ENCODE measurements at places on chromosomes 11 and 22.

DNA sequence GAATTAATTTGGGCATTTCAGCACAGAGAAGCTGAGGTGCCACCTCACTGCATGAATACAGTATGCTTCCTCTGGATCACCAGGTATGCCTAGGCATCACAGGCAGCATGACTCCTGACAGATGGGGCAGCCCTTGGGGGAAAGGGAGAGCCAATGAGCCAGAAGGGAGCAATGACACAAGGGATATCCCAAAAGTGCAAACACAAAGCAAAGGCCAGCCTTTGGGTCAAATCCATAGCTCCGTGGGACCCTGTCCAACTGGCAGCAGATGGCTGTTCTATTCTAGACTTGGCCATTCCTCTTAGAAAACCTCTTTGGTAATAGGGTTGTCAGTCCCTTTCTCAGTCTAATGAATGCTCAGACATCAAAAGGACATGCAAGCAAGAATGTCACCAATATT is 73.3 kb downstream of the SERGEF start:
- no peak for DNase-seq

- no peak for DNase-seq
These were observed 3.0 kb downstream of the ARHGAP8 start for GRCh38 chr22:44755417-44755816.

DNA sequence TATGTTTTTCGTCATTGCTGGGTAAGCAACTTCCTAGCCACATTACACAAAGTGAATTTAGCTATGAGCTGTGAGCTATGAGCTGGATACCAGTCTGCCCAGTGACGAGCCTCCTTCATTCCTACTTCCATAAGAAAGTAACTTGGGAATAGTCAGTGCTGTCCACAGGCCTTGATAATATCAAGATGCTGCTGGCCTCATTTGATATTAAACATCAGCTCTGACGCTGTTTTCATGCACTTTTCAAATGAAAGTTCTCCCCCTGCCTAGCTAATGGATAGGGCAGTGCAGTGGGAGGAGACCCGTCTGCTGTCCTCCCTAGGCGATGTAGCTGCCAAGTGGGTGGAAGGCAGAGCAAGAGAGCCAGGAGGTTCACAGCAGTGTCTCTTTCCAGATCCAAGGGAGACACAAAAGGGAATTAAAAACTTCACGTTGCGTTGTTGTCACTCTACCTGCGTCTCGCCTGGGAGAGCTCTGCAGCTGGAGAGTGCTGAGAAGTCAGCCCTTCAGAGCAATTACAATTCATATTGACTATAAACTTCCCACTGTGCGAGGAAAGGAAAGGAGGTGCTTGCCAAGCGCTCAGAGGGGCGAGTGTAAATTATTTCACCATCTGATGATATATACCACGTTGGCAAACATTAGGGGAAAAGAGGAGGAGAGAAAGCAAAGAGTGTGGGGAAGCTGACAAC is 861.4 kb downstream of the NTM start:
- no peak for DNase-seq

GRCh38 chr22:40951795-40952605 is 822 bp downstream of the RBX1 start:
- DNase-seq, result no peak

GRCh38 chr11:97428247-97428790 is 1038.5 kb downstream of the JRKL start:
- no peak for DNase-seq

DNA sequence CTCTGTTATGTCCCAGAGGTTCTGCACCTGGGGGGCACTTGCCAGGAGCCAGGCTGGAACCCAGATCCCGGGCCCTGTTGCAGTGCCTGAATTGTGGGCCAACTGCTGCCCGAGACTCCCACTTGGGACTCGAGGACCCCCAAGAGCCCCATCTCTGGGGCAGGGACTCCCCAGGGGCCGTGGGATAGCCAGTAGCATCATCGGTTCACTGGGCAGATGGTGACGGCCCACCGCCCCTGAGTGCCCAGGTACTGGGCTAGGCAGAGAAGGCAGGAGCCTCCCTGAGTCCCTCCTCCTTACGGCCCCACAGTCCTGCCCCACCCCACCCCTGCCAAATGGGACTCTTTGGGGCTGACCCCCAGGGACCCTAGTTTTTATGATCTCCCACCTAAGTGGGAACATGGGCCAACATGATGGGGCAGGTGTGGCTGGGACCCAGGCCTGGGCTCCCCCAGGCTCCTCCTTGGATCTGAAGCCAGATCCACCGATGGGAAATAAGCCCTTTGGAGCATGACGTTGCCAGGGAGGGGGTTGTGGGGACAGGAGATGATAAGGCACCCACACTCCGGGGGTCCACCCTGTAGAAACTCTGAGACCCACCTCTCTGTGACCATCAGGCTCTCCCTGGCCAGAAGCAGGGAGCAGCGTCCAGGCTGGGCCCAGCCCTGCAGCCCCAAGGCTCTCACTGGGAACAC is 94.5 kb upstream of the FGF3 start:
- DNase-seq, result no peak

DNA sequence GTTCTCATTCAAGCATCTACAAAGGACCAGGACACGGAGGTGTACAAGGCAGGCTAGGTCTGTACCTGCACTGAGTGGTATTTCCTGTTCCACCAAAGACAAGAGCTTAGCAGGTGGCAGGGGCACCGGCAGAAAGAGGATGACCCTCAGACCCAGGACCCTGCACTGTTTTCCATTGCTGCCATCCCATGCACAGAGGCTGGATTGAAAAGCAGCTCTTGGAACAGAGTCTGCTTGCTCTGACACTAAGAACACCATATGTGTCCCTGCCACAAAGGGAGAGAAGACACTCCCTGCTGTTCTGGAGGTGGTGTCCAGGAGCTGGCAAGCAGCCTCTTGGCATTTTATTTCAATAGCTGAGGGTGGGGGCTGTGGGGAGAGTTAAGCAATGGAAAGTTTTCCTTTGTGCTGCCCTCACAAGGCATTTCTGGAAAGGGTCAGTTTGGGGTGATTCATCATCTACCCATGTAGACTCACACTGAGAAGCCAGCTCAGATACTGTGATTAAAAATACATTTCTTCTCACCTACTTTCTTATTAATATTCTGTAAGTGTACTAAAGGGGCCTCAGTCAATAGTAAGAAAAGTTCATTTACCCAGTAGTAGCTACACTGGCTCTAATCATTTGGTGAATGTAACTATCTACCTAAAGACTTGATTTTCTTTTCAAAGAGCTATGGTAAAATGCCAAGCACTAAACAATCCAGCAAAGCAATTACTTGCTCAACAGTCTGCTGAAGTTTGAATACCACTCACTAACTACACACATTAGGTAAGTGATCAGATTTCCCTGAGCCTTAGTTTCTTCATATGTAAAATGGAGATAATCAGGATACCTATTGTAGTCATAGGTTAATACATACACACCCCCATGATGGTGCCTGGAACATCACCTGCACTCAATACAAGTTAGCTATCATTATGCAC is 55.2 kb downstream of the SLC1A2 start:
- DNase-seq, result no peak

- no peak for DNase-seq
These were observed 143.2 kb upstream of the TRPC6 start for GRCh38 chr11:101726988-101727387.

GRCh38 chr11:67374571-67375281 is 1.3 kb upstream of the CLCF1 start:
- no peak for DNase-seq

GRCh38 chr11:123590296-123590912 is 64.0 kb downstream of the SCN3B start:
- no peak for DNase-seq

GRCh38 chr11:9169595-9170295 is 78.3 kb upstream of the SCUBE2 start:
- no peak for DNase-seq

- no peak for DNase-seq
These were observed at the start of gene MIOX for GRCh38 chr22:50486561-50487289. Gene MIOX, plus strand, starts transcription at chr22:50486859. Its CDS starts 39 bp downstream, at chr22:50486898.

- no peak for DNase-seq
These were observed 7.7 kb downstream of the SLC22A8 start for GRCh38 chr11:63007920-63008319.

GRCh38 chr11:70790671-70791300 is 392.5 kb downstream of the CTTN start:
- no peak for DNase-seq

GRCh38 chr11:111937461-111937769 is 272 bp downstream of the DIXDC1 start:
- DNase-seq, result no peak

GRCh38 chr11:86234831-86235461 is 9.6 kb upstream of the EED start:
- no peak for DNase-seq

DNA sequence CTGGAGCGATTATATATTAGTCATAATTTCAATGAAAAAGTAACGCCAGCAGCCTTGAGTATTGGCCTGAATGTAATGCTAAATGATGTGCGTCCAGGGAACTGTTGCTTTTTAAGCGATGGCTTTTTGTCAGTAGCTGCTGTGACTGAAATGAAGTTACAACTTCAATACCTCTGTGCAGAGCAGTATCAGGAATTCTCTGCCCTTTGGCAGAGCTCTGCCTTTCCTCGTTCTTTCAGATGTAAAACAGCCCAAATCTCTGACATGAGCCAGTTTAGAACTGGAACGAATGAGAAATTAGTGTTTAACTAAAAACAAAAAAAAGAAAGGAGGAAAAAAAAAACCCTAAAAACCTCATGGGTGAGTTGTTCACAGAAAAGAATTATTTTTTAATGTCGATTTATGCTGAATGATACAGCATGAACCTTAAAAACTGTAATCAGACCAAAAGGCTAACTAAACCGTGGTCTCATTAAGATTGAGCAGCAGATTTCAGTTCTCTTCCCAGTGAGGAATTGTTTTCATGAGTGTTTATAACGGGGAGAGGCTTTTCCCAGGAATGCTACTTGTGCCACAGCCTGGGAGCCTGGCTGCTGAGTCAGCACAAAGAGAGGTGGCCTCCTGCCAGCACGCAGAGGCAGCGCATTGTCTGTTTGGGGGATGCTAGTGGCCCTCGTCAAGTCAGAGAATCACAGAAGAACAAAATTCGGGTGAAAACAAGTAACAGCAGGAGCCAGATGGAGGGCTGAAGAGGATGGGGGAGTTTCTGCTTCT is 146.2 kb upstream of the RASSF10 start:
- no peak for DNase-seq

GRCh38 chr11:68038226-68038717 is 553 bp upstream of the TCIRG1 start:
- peak; percentile 50 for DNase-seq

- DNase-seq, result no peak
These were observed 12.7 kb downstream of the CD6 start for GRCh38 chr11:60984149-60984548.

DNA sequence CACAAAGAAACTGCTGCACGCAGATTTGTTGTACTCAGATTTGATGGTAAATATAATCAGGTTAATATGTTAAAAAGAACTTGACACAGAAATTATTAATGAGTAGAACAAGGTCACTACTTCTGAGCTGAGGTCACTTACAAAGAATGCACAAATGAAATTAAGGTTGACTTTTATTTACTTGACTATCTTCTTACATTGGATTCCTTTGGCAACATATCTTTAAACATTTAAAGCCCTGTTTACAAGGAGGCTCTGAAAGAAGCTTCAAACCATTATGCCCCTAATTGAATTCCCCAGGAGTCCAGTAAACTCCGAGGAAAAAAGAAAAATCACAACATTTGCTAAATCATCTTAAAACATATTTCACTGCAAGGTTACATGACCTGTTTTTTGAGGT is 245.5 kb downstream of the SOX6 start:
- no peak for DNase-seq

GRCh38 chr11:47411884-47412746 is 3.7 kb downstream of the SLC39A13 start:
- peak; percentile 50 for DNase-seq

- DNase-seq, result no peak
These were observed 119.7 kb downstream of the GGTLC2 start for GRCh38 chr22:22764085-22764484.

DNA sequence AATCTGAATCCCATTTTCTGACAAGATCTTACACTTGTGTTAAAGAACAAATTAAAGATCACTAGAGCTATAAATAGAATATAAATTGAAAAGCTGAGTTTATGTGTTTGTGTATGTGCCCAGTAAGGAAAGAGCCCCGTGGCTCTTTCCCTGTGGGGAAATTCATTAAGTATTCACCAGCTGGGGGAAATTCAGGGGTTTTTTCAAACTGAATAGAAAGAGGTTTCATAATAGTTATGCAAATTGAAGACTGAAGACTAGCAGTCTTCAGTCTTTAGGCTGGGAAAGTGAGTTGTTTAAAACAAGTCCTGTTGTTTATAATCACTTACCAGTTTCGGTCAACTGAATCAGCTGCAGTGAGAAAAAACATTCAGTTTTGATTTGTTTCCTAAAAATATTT is 11.3 kb upstream of the MS4A7 start:
- DNase-seq, result peak; percentile 87

- no peak for DNase-seq
These were observed 66.1 kb downstream of the OR5AK2 start for GRCh38 chr11:57054817-57055216.

- peak; percentile 25 for DNase-seq
These were observed 147.3 kb downstream of the FEZ1 start for GRCh38 chr11:125348674-125349309.

- peak; percentile 34 for DNase-seq
These were observed 42.1 kb upstream of the CRTAM start for GRCh38 chr11:122796128-122796717.

DNA sequence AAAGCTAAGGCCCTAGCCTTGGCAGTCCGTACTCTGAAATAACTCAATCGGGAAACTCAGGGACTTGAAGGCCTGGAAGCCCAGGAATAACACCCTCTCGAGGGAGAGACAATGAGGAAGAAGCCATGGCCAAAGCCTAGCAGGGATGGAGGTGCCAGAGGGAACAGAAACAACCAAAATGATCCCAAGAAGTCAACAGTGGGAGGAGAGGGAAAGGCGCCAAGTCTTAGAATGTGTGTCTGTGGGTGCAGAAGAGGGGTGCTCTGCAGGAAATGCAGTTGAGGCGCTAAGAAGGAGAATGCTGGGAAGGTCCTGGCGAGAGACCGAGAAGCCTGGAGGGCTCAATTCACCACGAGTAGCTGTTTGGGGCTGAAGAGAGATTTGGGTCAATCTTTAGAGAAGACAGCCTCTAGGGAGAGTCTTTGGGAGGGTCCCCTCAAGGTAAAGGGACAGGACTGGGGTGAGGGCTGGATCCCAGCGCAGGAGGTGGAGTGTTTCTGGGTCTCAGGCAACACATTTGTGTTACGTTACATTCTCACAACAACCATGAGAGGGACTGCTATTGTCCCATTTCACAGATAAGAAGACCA is 760 bp upstream of the MAPK8IP1 start:
- no peak for DNase-seq

DNA sequence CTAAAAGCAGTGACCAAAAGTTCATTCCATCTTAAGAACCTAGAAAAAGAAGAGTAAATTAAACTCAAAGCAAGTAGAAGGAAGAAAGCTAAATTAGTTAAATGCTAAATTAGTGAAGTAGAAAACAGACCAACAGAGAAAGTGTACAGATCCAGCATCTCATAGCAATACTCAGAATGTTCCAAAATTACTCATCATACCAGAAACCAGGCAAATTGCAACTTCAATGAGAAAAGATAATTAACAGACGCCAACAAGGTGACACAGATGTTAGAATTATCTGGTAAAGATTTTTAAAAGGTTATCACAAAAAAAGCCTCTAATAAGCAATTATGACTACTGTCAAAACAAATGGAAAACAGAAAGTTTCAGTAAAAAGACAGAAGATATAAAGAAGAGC is 96.8 kb downstream of the ALX4 start:
- no peak for DNase-seq
